ENCODE measurements at places on chromosomes 7 and 10.

GRCh38 chr10:30834153-30834552 lies 197.5 kb downstream of the ZNF438 start:
- DNase-seq = no peak

DNA sequence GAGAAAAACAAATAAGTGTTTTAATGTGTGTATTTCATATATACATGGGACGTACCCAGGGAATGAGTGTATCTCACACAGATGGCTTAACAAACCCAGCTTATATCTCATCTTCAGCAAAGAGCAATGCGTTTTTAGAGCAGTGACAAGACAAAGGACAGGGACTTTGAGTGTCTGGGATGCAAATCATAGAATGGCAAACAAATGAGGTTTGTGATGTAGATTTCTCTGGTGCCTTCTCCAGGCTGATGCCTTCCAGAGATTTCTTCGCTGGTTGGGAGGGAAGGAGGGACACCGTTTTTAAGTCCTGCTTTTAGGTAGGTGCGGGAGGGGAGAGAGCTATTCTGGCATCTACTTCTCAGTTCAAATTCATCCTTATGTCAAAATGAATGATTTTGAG lies 16.6 kb downstream of the LANCL2 start:
- DNase-seq = no peak

- DNase-seq = no peak
These were observed 353.6 kb downstream of the PTEN start for GRCh38 chr10:88216976-88217375.

GRCh38 chr10:132634241-132634946 lies 96.8 kb downstream of the INPP5A start:
- DNase-seq = peak; percentile 13

DNA sequence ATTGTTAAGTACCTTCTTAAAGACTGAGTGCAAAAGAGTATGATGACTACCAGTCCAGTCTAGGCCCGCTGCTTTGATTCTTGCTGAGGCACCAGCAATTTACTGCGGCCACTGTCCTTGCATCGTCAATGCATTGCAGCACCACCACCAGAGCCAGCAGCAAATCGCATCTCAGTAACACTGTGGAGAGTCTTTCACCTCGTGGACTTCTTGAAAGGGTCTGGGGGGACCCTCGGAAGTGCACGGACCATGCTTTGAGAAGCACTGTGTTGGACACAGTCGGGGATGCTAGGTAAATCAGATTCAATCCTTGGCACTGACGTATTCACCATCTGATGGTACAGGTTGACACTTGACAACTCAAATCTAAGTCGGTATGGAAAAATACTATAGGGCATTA lies 493.6 kb downstream of the RPS24 start:
- DNase-seq = no peak

- DNase-seq = no peak
These were observed 110.1 kb downstream of the JAZF1 start for GRCh38 chr7:28070297-28071055.

GRCh38 chr7:27339478-27339877 lies 96.9 kb downstream of the EVX1 start:
- DNase-seq = no peak

DNA sequence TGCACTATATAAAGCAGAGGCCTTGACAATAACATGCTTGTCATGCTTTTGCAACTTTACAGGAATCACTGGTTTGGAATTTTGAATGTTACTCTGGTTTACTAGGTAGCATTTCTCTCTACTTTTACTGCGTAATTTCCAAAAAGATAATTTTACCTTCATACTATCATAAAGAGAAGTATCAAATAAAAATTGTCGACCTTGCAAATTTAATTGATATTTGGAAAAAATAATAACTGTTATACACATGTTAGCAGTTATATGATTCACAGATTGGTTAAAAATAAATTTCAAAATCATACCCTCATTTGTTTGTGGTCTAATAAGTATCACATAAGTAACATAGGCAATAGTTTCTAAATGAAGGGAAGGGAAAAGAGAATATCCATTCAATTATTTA lies 228.5 kb upstream of the CACNA2D1 start:
- DNase-seq = no peak

DNA sequence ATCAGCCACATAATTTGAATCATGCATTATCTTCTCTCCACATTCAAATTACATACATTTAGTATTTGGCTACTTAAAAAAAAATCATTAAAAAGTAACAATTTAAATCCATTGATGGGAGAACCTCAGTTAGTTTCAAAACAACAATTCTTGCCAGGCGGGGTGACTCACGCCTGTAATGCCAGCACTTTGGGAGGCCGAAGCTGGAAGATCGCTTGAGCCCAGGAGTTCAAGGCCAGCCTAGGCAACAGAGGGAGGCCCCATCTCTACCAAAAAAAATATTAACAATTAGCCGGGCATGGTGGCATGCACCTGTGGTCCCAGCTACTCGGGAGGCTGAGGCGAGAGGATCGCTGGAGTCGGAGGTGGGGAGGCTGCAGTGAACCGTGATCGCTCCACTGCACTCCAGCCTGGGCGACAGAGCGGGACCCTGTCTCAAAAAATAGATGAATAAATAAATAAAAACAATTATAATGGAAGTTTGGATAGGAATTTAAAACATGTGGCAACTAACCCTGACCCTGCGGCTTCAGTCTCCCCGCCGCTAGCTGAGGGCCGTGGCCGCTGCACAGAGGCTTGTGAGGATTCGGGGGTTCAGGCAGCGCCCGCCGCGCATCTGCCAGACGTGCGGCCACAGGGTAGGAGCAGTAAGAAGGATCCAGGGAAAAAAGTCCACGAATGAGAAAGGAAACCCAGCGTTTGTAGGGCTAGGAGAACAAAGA lies 1.1 kb upstream of the CSGALNACT2 start:
- no peak for DNase-seq

GRCh38 chr7:102153599-102153946 lies 133.1 kb upstream of the SH2B2 start:
- DNase-seq = no peak

GRCh38 chr7:17058568-17058967 lies 176.8 kb upstream of the AGR3 start:
- no peak for DNase-seq

- DNase-seq = no peak
These were observed 39.9 kb downstream of the ADCYAP1R1 start for GRCh38 chr7:31091924-31092434.

DNA sequence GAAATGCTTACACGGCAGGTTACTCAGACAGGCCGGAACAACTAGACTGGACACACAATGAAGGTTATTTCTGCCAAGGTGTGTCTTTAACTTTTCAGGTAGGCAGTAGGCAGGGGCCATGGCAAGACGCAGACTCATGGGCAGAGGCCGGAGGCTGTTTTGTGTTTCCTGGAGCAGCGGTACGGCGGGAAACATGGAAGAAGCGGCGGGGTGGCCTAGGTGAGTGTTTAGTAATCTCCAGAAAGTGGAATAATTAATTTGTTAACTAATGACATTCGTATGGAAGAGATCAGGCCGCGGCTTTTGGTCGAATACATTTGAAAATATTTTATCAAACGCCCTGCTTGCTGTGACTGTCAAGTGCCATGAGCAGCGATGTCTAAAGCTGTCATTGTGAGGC lies 277.8 kb downstream of the WDR37 start:
- no peak for DNase-seq

GRCh38 chr10:124802313-124802675 lies 675 bp downstream of the ABRAXAS2 start:
- no peak for DNase-seq

DNA sequence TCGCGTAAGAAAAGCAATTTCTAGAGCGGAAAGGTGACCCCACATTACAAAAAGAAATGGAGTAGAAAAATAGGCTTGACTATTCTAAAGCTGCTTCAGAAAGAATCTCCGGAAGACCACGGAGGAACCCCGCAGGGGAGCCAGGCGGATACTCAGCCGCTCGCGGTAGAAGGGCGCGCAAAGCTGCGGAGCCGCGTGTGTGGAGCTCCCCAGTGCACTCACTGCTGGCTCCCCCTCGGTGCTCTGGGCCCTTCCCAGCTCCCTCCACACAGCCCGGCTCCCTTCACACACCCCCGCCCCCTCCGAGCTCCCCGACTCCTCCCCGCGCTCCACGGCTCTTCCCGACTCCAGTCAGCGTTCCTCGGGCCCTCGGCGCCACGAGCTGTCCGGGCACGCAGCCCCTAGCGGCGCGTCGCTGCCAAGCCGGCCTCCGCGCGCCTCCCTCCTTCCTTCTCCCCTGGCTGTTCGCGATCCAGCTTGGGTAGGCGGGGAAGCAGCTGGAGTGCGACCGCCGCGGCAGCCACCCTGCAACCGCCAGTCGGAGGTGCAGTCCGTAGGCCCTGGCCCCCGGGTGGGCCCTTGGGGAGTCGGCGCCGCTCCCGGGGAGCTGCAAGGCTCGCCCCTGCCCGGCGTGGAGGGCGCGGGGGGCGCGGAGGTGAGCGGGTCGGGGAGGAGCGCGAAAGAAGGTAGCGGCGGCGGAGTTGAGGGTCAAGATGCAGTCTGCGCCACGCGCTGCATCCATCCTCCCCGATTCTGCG lies at the start of gene STEAP2:
TSS of gene STEAP2 (plus strand) at position 350 of the 758 bp plus-strand sequence. CDS start 13,343 bp downstream, outside the sequence.
- peak; percentile 88 for DNase-seq

DNA sequence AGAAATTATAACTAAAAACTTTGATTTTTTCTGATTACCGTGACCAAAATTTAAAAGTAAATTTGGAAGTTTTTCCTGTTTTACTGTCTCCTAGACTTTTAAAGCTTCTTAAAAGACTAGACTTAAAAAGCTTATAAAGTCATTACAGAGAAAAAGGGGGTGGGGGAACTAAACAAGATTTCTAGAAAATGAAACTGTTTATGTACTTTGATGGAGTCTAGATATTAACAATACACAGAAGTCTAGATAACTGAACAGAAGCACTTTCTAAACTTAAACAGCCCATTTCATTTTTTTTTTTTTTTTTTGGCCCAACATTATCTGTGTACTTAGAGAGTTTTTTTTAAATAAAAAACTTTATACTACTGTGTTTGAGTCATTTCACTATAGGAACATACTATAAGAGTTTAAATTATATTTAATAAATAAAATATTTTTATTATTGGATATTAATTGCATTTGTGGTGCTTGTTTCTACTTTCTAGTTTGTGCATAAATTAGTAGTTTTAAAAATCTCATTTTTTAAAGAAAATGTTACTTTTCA lies 98.5 kb downstream of the PHTF2 start:
- DNase-seq = no peak

GRCh38 chr10:51860257-51860656 lies 160.9 kb upstream of the CSTF2T start:
- DNase-seq = no peak

- DNase-seq = no peak
These were observed 1.0 kb upstream of the CDHR1 start for GRCh38 chr10:84193327-84193726.

GRCh38 chr10:62651341-62651740 lies 153.2 kb upstream of the ADO start:
- DNase-seq = no peak

GRCh38 chr10:73991884-73992245 lies 6.1 kb upstream of the VCL start:
- DNase-seq = peak; percentile 31

DNA sequence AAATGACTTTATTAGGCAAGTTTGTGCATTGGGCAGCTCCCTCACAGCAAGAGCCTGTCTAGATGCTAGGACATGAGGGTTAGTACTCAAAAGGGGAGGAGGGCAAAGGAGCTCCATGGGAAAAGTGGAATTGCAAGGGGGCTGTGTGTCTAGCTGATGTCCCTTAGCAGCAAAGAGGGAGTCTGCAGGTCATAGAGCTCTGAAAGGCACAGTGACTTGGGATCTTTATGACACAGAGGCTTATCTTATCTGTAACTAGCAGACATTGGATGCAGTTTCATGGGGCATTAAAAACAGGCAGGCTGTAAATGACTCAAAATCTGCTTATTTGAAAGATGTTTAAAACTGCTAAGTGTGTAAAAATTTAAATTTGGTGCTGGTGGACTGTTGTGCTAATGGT lies 556.2 kb upstream of the FZD8 start:
- DNase-seq = no peak

GRCh38 chr10:21247592-21247991 lies 277.9 kb downstream of the SKIDA1 start:
- no peak for DNase-seq

GRCh38 chr10:1132584-1132983 lies 76.4 kb downstream of the WDR37 start:
- DNase-seq = no peak

GRCh38 chr10:125515571-125515970 lies 167.4 kb downstream of the TEX36 start:
- DNase-seq = no peak

- peak; percentile 82 for DNase-seq
These were observed 294.7 kb upstream of the PITRM1 start for GRCh38 chr10:3467052-3467951.

DNA sequence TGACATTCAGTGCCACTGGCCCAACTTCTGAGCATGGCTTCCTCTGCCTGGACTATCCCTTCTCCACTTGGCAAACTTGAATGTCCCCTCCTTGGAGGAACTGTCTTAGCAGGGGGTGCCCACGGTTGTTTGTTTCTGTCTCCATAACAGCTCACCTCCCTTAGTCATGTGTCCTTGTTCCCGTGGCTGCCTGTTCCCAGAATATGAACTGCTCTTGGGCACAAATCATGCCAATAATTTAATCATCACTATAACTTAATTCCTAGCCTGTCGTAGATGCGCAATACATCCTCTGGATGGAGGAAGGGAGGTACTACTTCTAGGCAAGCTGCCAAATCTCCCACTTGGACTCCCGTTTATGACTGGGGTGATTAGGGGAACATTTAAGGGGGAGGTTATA lies 173.1 kb downstream of the MYOF start:
- no peak for DNase-seq

- no peak for DNase-seq
These were observed 108.8 kb downstream of the SPAG6 start for GRCh38 chr10:22453948-22454591.

- DNase-seq = no peak
These were observed 217.0 kb upstream of the ADARB2 start for GRCh38 chr10:1954300-1954699.

- no peak for DNase-seq
These were observed 2.5 kb downstream of the PALD1 start for GRCh38 chr10:70481105-70481504.

DNA sequence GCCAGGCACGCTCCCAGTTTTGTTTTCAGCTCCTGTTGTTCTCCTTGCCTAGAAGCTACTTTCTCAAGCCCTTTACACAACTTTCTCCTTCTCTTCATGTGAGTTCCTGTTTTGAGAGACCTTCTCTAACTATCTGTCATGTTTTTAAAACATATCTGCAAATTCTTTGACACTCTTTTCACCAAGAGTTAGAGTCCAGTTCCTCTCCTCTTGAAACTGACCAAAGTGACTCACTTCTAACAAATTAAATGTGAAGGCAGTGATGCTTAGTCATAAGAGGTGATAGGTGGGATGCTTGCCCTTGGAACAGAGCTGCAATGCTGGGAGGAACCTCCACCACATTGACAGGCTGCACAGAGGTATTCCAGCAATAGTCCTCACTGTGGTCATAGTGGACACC lies 25.3 kb downstream of the ZSCAN25 start:
- no peak for DNase-seq

DNA sequence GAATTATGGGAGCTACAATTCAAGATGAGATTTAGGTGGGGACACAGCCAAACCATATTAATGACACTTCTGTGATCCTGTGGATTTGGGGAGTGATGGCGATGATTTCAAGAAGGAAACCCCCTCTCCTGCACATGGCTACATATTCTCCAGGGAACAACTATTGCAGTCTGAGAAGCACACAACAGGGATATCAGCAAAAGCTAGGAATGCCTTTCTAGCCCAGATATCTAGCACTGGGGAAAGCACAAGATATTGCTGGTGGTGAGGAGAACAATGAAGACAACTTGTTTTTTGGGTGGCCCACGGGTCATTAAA lies 24.3 kb downstream of the EPDR1 start:
- DNase-seq = no peak

Data from left ventricle myocardium inferior (tissue), 1 donor.